ENCODE measurements at places on chromosomes 7 and 10. TPM values are rescaled to one million over a fixed set of nuclear protein-coding genes. Genes with fewer than 3 reads are reported as not detected.

Gene NDUFB8
- total RNA-seq: 183 TPM

Gene FRA10AC1
- 9.6 TPM for total RNA-seq

Gene TRIP6
- 113 TPM for total RNA-seq

Gene TAS2R4
- total RNA-seq: 0.07 TPM

Gene VPS37D
- total RNA-seq: 12.2 TPM

Measured in kidney epithelial cell (primary cell).